ENCODE measurements at places on chromosomes 2 and 18.

GRCh38 chr2:140584471-140584870 is 1546.3 kb downstream of the LRP1B start:
- no peak for DNase-seq

- DNase-seq: no peak
These were observed 125.4 kb downstream of the DCC start for GRCh38 chr18:52465391-52465790.

DNA sequence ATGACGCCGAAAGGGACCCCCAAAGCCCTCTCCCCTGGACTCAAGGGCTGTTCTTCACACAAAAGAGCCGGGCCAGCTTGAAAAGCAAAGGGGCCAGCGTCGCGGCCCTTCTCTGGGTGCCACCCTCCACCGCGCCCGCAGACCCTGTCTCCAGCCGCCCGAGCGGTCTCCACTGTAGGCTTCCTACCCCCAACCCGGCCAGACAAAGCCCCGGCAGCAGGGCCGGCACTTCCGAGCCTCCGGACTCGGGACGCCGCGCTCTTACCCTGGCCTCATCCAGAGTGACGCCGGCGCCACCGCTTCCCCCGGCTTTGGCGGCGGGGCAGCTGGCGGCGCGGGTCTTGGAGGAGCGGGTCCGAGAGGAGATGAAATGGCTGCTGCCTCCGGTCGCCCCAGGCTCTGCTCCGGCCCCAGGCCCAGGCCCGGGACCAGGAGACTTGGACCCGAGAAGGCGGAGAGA is 603 bp downstream of the ATAD2B start:
- DNase-seq: no peak

GRCh38 chr2:212928681-212929080 is 222.7 kb downstream of the IKZF2 start:
- no peak for DNase-seq

GRCh38 chr2:24830351-24830750 is 37.1 kb downstream of the CENPO start:
- no peak for DNase-seq

DNA sequence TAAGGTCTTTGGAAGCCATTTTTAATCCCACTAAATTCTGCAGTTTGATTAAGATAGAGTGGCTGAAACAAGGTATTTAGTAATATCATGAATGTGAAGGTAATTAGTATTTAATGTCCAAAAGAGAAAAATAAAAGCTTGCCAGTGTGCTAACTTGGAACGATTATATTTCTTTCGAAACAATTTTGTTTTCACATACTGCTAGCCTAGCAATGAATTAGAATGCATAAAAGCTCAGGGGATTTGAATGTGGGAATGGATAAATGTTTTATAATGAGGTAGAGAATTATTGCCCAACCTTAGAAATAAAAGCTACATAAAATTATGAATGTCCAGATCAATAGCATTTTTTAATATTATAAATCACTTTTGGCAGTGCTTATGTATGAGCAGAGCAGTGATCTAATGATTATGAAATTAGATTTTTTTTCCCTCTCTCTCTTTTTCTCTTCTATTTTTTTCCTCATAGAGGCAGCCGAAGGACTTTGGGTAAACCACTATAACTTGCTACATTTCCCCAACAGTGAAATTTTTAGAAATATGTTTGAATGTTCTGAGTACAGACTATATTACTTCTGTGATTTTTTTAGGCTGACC is 75.5 kb downstream of the PLCL1 start:
- DNase-seq: no peak

DNA sequence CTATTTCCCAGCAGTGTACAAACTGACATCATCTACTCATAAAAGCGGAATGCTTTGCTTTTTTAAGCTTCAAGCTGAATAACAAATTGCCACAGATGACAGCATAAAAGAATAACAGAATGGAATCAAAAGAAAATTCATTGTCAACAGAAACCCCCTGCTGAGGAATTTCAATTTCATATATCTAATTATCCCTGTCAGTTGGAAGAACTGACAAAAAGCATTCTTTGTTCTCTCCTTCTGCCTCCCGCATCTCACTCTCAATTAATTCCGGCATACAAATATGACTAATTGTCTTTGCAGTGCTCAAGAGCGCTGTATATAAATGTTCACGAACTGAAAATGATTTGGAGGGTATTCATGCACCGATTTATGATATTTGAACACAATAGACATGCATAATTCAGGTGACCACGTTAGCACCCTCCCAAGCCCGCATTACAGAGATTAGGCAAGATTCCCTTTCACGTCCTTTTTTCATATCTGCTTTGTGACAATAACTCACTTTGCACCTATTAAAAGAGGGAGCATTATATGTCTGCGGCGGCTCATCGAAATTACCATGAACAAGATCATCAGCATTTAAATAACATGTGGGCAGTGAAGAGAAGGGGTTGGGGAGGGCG is 277.7 kb upstream of the SALL3 start:
- no peak for DNase-seq

- DNase-seq: no peak
These were observed 41.8 kb upstream of the GRB14 start for GRCh38 chr2:164662868-164663631.

- DNase-seq: no peak
These were observed 148.1 kb upstream of the PID1 start for GRCh38 chr2:229419158-229419557.

- no peak for DNase-seq
These were observed 2.4 kb downstream of the MEX3C start for GRCh38 chr18:51195086-51195450.

- DNase-seq: no peak
These were observed 18.9 kb downstream of the ATP8B1 start for GRCh38 chr18:57784034-57784800.

DNA sequence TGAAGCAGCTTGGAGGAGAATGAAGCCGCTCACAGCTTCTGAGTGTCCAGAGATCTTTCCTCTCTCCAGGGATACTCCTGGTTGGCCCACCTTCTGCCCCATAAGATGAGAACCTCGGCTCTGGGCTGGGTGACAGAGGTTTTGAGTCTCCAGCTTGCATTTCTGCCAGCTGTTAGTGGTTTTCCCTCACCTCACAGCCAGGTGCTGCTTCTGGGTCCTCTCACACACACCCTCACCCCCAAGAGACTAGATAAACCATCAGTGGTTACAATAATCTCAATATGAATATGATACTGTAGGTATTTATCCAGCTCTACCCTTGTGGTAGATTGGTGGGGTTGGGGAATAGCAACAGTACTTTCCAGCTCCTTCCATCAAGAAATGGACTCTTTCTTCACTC is 161.7 kb upstream of the SIX3 start:
- no peak for DNase-seq

- no peak for DNase-seq
These were observed 35.0 kb upstream of the CYP27C1 start for GRCh38 chr2:127255146-127255545.

- no peak for DNase-seq
These were observed 91.7 kb upstream of the DSEL start for GRCh38 chr18:67608191-67608590.

- no peak for DNase-seq
These were observed 75.3 kb downstream of the MERTK start for GRCh38 chr2:111973701-111974100.

DNA sequence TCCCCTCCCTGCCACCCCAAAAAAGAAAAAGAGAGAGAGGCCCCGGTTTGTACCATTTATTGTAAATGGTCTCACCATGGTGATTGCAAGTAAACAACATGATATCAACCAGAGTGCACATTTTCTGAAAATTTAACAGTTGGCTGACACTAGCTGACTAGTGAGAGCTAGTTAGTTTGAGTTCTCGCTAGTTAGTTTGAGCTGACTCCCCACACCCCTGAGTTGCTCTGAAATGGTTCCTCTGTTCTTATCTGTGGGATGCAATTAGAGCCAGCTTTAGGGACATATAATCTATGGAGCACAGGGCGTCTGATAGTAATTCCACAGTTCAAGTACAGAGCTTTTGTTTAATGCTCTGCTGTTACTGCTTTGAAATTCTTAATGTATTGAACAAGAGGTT is 13.1 kb downstream of the CASP10 start:
- no peak for DNase-seq

DNA sequence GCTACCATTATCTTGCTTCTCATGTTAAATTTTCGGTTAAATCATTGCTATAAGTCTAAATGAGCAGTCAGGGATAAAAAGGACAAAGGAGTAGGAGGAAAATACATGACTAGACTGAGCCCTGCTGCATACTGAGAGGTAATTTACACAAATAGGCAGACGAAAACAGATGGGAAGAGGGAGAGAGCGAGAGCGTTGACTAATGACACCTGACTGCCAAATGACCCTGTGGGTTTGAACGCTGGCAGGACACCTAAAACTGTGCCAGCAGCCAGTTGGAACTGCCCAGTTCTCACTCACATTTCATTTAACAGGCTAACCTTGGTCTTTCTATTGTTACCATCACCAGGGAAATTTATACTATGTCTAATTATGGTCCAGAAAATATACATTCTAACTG is 978.2 kb downstream of the CPS1 start:
- no peak for DNase-seq

DNA sequence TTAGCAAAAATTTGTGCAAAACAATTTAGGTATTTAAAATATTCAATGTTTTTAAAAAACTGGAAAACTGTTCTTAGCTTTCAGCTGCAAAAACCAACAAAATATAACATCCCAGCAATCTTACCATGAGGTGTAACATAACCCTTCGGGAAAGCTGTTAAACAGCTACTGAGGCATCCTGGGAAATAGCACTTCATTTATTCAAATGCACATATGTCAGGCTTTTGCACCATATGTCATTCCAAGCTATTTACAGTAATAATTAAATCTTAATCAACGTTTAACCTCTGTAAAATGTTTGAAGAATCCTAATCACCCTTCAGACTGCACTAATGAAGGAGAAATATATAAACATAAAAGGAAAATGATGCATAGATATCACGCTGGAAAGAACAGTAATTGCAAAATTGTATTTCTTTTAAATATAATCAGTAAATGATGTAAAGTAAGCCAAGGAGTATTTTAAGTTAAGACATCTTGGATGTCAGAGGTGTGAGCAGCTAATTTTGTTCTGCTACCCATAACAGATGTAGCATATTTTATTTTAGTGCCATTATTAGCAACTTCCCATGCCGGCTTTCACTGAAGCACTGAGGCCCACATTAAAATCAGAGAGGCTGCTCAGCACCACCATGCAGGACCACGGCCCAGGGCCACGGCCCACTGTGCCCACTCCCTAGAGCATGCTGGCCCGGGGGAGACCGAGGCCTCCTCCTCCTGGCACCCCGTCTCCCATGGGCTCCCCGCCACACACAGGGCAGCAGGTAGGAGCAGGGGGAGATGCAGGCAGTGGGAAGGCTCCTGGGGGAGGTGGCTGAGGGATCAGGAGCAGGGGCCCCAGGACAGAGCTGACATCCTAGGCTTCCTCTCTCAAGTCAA is 30.9 kb downstream of the EMX1 start:
- DNase-seq: no peak

DNA sequence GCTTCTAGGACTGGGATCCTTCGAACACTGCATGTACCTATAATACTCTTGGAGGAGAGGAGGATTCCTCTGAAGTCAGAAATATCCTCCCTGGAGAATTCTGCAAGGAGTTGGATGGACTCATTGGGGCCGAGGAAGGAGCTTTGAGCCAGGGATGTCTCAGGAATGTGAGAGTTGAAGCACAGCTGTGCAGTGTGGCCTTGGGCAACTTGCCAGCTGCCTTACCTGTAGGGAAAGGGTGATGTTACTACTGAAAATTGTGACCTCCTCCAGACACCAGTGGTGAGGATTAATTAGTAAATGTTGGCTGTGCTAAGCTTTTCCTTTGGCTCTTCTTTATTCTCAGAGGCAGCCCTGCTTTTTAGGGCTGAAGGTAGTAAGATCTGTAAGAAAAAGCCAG is 41.4 kb downstream of the FMNL2 start:
- DNase-seq: no peak

GRCh38 chr2:74391209-74391579 is 11.1 kb upstream of the DCTN1 start:
- no peak for DNase-seq

DNA sequence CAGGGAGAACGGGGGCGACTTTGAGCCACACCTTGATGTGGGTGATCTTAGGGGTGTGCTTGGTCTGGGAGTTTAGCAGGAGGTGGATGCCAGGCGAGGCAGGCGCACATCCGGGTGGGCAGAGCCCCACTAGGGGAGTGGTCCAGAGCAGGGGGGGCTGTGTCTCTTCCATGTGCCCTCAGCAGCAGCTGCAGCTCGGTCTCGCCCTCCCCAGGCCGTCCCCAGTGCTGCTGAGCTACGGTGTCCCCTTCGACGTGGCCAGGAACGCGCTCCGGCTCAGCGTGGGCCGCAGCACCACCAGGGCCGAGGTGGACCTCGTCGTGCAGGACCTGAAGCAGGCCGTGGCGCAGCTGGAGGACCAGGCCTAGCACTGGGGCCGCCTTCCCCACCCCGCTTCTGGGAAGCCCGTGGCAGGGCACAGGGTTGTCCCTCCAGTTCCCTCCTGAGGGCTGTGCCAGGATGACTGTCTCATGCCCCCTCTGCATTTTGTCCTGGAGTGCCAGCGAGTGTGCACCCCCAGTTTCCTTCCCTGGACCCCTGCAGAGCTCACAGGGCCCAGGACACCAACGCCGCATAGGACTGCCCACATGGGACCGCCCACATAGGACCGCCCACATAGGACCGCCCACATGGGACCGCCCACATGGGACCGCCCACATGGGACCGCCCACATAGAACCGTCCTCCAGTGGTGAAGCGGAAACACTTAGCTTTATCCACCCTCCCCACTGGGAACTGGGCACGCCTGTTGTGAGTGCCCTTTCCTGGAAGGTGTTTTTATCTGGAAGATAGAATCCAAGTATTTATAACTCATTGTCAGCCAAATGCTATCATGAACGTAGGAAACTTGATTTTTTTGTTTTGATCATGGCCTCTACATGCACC is 1.9 kb upstream of the ESPNL start:
- DNase-seq: no peak

DNA sequence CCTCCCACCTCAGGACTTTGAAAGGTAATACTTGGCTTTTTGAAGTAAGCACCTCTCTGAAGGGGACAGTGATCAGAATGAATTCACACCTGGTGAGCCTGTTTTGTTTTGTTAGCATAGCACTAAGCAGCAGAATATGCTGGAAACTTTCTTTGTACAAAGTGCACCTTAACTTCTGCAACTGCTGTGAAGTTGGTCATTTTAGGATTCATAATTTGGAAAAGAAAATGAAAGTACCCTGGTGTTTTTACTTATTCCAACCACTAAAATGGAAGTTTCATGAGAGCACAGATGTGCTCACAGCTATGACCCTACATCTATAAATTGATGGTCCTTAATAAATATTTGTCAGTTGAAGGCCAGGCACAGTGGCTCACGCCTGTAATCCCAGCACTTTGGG is 257.8 kb upstream of the STON1 start:
- no peak for DNase-seq

DNA sequence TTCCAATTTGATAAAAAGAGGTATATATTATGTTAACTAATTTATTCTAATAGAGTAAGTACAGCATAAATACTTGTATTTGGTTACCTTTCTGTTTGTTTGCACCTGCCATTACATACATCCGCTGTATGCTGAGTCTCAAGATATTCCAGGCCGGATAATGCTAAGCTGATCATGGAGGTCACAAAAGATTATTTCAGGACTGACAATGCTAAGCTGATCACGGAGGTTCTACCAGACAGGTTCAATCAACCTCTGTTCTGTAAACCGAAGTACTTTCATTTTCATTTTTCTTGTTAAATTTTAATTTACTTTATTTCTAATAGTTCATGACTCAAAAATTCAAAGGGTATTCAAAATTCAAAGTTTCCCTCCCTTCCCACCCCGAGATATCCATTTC is 31.1 kb downstream of the PNO1 start:
- no peak for DNase-seq

- DNase-seq: no peak
These were observed 6.0 kb downstream of the NEMP2 start for GRCh38 chr2:190528521-190529001.
